NCI-H1436 (cell line): ENCODE measurements at places on chromosomes 6 and 20.

GRCh38 chr20:9912858-9913434, 74.1 kb upstream of the PAK5 start:
- peak; percentile 12 for DNase-seq

GRCh38 chr6:27894839-27895762, 17.1 kb downstream of the OR2B2 start:
- peak; percentile 86 for DNase-seq

DNA sequence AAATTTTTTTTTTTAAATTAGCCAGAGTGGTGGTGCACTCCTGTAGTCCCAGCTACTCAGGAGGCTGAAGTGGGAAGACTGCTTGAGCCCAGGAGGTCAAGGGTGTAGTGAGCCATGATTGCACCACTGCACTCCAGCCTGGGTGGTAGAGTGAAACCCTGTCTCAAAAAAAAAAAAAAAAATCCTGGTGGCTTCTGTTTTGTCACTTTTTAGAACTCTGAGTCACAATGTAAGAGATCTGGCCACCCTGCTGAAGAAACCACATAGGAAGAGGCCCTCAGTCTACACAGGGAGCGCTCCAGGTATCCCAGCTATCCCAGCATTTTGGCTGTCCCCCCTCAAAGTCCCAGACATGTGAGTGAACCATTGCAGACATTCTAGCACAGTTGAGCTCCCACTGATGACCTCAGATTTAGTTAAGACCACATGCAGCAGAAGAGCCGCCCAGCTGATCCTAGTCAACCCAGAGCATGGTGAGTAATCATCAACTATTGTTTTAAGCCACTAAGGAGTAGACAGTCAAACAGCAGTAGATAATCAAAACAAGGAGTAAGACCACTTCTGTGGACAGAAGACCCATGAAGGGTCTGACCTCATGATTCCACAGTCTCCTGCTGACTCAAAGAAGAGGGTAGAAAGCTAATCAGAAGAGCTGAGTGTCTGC, 12.7 kb upstream of the ARFGEF2 start:
- DNase-seq: no peak

DNA sequence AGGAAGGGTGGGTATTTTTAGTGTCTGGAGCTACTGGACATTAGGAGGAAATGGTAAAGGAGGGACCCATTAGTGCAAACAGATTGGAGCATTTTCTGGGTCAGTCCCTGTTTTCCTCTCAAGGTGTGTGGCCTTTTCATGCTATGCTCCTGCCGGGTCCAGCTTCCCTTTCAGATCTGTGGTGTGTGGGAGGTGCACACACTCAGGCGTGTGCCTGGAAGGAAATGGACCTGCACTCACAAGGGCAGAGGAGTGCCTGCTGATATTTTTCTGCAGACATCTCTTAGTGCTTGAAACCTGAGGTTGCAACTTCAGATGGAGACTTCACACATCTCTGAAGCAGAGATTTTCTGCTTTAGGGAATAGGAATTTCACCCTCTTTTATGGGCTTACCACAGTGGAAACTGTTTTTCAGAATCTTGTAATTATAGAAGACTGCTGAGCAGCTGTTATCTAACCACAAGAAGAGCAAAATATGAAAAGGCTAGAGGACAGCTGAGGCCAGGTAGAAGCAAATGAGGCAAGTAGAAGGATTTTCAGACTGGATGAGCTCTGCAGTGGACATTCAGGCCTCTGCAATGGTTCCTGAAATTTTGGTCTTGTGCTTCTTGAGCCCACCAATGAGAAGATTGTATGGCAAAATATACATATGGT, 764.3 kb downstream of the QKI start:
- DNase-seq: no peak

GRCh38 chr20:58297394-58297793, 12.1 kb upstream of the RAB22A start:
- DNase-seq: no peak

DNA sequence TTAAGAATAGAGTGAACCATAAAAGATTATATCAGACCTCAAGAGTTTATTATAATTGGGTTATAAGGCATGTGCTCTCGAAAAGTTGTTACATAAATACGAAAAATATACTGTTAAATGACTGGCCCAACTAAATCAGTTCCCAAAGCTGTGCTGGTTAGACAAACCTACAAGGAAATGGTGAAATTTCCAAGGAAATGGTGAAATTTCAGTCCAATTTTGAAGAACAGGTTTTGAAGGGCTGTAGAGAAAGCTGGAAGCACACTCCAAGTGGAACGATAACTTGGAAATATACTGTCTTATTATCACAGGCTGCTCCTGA, 400 bp upstream of the TRMT11 start:
- no peak for DNase-seq

DNA sequence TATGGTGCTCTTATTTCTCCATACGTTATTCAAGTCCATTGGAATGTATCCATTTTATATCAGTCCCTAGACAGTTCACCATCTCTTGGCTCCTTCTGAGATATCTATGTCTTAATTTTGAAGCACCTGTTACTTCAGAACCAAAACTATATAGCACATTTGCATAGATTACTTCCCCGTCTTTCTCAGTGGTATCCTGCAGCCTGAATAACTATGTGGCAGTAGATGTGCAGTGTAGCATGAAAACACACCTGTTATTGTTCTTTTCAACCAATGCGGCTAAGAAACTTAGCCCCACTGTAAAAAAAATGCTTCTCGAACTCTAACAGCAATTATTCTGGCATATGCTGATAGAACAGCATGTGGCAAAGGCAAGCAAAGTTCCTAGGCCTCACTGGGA, 1184.4 kb upstream of the ADGRB3 start:
- DNase-seq: no peak

GRCh38 chr6:26183581-26184366, 96.5 kb downstream of the HFE start:
- DNase-seq: no peak

- DNase-seq: no peak
Observed at GRCh38 chr20:36847009-36847709, 28.8 kb upstream of the TLDC2 start.

- DNase-seq: no peak
Observed at GRCh38 chr20:61230-61629, 26.2 kb upstream of the DEFB125 start.
